ENCODE measurements at places on chromosomes 16 and 17. TPM values are rescaled to one million over a fixed set of nuclear protein-coding genes. Genes with fewer than 3 reads are reported as not detected.

- no peak for DNase-seq
These were observed 28.2 kb upstream of the C1QL1 start for GRCh38 chr17:44996304-44996703.

DNA sequence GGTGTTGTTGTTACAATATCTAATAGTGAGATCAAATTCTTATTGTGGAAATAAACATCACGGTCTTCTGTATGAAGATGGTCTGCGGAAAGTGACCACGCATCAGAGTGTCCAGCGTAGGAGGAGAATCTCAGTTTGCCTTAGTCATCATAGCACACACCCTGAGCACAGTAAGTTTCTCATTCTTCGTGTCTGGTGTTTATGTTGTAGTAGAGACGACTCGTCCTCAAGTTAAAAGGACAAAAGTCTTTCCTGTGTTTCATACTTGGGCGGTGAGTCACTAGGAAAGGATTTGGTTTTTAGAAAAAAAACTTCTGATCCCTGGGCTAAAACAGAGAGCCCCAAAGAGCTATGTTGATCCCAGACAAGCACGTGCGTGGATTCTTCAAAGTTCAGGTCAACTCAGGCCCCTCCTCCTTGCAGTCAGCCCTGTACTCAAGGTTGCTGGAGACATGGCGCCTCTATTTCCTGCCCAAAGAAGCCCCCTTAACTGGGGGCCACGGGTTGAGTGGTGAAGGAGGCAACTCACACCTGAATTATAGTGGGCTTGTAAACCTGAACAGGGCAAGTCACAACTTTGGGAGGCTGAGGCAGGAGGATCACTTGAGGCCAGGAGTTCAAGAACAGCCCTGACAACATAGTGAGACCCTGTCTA, 170.4 kb downstream of the ZFHX3 start:
- DNase-seq, result no peak

Gene RAB11FIP4
- 44.7 TPM for total RNA-seq

- no peak for DNase-seq
These were observed 123.4 kb downstream of the CLEC16A start for GRCh38 chr16:11067697-11068141.

Gene TOP2A
- 65.8 TPM for total RNA-seq

Gene KRTAP1-1
- total RNA-seq, result not detected

GRCh38 chr17:50547736-50548083, 736 bp downstream of the SPATA20 start:
- DNase-seq, result no peak

Gene CTRB2
- not detected for total RNA-seq

DNA sequence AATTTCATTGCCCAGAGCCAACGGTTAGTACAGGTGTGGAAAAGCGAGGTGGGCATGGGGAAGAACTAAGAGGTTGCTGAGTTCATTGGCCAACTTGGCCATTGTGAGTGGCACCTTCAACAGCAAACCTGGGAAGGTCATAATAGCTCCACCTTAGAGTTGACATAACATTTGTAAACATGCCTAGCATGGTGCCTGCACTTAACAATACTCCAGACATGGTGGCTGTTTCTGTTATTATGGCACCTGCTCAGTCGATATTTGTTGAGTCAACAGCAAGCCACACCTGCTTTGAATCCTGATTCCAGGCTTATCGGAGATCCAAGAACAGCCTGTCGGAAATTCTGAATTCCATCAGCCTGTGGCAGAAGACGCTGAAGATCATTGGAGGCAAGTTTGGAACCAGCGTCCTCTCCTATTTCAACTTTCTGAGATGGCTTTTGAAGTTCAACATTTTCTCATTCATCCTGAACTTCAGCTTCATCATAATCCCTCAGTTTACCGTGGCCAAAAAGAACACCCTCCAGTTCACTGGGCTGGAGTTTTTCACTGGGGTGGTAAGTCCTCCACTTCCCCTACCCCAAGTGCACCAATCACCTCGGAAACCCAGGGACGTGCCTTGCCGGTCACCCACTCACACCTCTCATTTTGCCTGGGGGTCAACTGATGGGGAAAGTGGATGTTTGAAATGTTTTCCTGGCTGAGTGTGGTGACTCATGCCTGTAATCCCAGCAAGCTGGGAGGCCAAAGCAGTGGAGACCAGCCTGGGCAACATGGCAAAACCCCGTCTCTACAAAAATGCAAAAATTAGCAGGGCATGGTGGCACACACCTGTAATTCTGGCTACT, 46.0 kb downstream of the TMC5 start:
- no peak for DNase-seq

Gene RAB40B
- 18.9 TPM for total RNA-seq

GRCh38 chr17:30928584-30928983, 6.8 kb downstream of the ADAP2 start:
- no peak for DNase-seq

Gene MT1A
- not detected for total RNA-seq

Gene DYNLL2
- 41.6 TPM for total RNA-seq

Gene ADORA2B
- total RNA-seq, result 4.0 TPM

GRCh38 chr16:2042986-2043666, 4.5 kb downstream of the NTHL1 start:
- no peak for DNase-seq

GRCh38 chr17:66493283-66494019, 191.0 kb downstream of the PRKCA start:
- DNase-seq, result no peak

- DNase-seq, result no peak
These were observed 6.8 kb upstream of the FOXN1 start for GRCh38 chr17:28499364-28499664.

GRCh38 chr16:67194260-67194659, 2.3 kb downstream of the E2F4 start:
- no peak for DNase-seq

Gene PRKAR1A
- 263 TPM for total RNA-seq

- DNase-seq, result no peak
These were observed 2.1 kb downstream of the SLC16A6 start for GRCh38 chr17:68288804-68289203.

- no peak for DNase-seq
These were observed 46.1 kb upstream of the DNAJA2 start for GRCh38 chr16:47019568-47019967.

GRCh38 chr16:85301231-85301630, 189.0 kb upstream of the CIBAR2 start:
- DNase-seq, result no peak

DNA sequence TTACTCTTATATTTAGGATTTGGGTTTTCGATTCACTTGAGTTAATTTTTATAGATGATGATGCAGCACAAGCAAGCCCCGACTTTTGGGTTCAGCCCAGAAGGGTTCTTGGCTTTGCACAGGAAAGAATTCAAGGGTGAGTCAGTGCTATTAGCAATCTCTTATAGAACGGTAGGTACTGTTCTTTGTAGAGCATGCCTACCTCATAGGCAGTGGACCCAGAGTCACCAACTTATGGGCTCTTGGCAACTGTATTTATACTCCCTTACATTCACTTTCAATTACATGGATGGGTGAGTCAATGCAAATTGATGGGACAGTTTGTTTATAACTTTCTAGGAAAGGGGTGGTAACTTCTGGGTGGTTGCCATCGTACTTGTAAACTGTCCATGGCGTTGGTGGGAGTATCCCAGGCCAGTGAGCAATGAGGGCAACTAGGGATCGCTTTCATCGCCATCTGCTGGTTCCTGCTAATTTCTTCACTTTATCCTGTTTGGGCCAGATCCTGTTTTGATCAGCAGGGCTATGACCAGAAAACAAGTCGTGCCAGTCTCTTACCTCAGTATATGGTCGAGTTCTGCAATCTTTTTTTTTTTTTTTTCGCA, 362.6 kb downstream of the CNTNAP4 start:
- DNase-seq, result no peak

GRCh38 chr16:79400462-79401149, 199.9 kb downstream of the MAF start:
- no peak for DNase-seq

GRCh38 chr16:24478401-24478800, 61.0 kb upstream of the RBBP6 start:
- no peak for DNase-seq

- no peak for DNase-seq
These were observed 111.2 kb upstream of the NLRP1 start for GRCh38 chr17:5695480-5695879.

Gene CCT6B
- 1.8 TPM for total RNA-seq

GRCh38 chr16:77212741-77213541, 13.7 kb downstream of the SYCE1L start:
- DNase-seq, result no peak

DNA sequence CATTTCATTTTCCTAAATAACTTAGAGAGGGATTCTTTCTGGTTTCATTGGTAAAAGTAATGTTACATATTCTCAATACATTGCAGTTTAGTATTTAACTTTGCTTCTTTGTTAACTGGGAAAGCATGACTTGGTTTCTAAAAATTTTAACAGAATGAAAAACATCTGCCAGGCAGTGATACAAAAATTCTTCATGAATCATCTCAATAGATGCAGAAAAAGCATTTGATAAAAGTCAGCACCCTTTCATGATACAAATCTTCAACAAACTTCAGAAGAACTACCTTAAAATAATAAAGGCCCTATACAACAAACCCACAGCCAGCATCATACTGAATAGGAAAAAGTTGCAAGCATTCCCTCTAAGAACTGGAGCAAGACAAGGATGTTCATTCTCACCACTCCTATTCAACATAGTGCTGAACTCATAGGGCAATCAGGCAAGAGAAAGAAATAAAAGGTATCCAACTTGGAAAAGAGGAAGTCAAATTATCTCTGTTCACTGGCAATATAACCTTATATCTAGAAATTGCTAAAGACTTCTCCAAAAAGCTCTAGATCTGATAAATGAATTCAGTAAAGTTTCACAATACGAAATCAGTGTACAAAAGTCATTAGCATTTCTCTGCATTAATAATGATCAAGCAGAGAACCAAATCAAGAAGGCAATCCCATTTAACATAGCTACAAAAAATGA, 50.4 kb downstream of the SLFN5 start:
- no peak for DNase-seq

DNA sequence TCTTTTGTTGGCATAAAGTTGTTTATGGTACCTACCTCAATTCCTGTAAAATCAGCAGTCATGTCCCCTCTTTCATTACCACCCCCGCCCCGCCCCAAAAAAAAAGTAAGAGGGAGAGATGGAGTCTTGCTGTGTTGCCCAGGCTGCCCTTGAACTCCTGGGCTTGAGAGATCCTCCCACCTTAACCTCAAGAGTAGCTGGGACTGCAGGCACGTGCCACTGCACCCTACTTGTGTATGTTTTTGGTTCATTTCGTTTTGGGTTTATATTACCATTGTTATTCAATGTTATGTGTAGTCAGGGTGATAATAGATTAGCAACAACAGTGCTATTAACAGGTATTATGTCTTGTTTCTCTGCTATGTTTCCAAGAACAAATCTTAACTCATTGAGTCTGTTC, 15.9 kb downstream of the TNRC6C start:
- DNase-seq, result no peak

- no peak for DNase-seq
These were observed 27.1 kb upstream of the ANKFN1 start for GRCh38 chr17:56125830-56126819.

DNA sequence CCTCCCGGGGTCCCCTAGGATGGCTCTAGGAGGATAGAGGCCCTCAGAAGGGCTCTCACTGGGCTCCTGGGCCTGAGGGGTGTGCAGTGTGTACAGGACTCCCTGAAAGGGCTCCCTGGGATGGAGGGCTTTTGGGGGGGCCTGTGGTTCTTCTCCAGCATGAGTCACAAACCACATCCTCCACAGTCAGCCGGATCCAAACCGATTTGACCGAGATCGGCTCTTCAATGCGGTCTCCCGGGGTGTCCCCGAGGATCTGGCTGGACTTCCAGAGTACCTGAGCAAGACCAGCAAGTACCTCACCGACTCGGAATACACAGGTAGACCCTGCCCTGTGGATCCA, 4.5 kb downstream of the TRPV2 start:
- DNase-seq, result no peak

Gene OMG
- not detected for total RNA-seq

- no peak for DNase-seq
These were observed 16.8 kb downstream of the SMCR8 start for GRCh38 chr17:18331879-18332278.

Gene MAP1LC3B
- 58.5 TPM for total RNA-seq

DNA sequence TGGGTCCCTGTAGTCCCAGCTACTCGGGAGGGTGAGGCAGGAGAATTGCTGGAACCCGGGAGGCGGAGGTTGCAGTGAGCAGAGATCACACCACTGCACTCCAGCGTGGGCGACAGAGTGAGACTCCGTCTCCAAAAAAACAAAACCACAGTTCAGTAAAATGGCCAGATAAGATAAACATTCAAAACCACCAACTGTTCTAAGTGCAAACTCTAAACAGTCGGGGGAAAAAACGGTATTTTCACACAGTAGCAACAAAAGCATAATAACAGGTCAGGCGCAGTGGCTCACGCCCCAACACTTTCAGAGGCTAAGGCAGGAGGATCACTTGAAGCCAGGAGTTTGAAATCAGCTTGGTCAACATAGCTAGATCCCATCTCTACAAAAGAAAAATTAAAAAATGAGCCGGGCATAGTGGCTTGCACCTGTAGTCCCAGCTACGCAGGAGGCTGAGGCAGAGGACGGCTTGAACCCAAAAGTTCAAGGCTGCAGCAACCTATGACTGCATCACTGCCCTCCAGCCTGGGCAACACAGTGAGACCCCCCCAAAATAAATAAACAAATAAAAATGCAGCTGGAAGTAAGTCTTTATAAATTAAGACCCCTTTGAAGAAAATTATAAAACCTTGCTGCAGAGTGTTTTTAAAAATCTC, 10.8 kb upstream of the HASPIN start:
- DNase-seq, result no peak

DNA sequence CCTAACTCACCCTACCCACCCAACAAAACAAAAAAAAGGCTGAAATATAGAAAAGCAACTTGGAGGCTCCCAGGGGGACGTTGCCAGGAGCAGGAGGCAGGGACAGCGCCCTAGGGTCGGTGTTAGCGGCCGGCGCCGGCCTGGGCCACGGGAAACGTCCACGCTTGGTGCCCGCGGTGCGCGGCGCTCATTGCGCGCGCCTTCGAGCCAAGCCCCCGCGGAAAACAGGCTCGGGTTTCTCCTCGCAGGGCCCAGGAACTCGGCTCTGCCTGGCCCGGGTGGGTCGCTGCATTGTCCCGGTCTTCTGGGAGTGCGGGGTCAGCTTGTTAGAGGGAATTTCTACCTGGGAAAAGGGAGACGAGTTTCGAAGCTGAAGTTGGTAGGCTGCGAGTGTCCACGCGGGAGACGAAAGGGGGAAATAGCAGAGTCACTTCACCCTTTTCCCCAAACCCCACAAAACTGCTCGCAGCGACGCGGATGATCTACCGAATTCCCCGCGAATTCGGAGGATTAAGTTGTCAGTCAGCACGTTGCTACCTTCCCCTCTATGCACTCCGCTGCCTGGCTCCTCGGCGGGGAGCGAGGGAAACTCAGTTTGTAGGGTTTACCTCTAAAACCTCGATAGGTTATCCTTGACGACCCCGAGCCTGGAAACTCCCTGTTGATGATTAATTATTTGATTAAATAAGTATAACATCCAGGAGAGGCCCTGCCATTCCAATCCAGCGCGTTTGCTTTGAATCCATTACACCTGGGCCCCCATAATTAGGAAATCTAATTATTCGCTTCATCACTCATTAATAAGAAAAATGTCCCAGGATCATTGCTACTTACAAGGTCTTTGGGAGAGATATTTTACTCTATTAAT, 751 bp upstream of the FOXC2 start:
- no peak for DNase-seq

Gene NOL3
- total RNA-seq, result 17.5 TPM
